ENCODE measurements at places on chromosomes 2 and 18.

GRCh38 chr2:164115806-164116205 lies 380.0 kb upstream of the FIGN start:
- no peak for DNase-seq

- no peak for DNase-seq
These were observed 445.7 kb upstream of the FANCL start for GRCh38 chr2:58686776-58687175.

- DNase-seq, result peak; percentile 69
These were observed 19.6 kb downstream of the TUBB6 start for GRCh38 chr18:12327510-12328178.

- no peak for DNase-seq
These were observed 192.2 kb upstream of the PXDN start for GRCh38 chr2:1936427-1936980.

- DNase-seq, result peak; percentile 63
These were observed 10.7 kb downstream of the RPL31 start for GRCh38 chr2:101012706-101013181.

DNA sequence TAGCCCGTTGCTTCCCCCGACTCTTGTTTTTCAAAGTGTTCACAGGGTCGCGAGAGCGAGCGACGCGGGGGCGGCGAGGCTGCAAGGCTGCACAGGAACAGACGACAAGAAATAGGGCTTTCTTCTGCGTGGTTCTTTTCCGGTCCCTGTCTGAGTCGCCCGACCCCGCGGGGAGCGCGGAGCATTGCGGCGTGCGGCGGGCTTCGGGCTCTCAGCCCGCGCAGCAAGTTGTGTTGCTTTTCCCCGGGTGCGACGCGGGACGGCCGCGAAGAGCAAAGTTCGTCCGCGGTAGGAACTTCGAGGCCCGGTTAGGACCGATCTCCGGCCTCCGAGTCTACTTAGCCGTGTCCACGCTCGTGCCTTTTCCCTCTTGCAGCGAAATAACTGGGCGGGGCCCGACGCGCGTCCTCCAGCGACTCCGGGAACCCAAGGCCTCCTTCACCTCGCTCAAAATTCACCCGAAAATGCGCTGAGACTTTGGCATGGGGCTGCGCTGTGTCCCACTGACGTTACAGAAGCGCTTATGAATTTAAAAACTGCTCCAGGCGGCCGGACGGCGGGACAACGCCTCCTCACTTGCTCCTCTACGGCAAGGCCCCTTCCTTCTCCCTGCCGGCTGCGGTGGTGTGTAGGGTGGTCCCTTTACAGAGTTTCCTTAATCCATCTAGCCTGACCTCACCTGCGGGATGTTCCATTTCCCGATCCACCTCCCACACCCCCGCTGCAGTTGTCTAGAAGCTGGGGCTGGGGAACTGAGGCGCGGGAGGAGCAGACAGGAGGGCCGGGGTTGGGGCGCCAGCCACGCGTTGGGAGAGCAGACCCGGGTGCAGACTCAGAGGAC lies 1.5 kb upstream of the BCL2L11 start:
- no peak for DNase-seq

- no peak for DNase-seq
These were observed 37.8 kb upstream of the TNP1 start for GRCh38 chr2:216897561-216898203.

Data from cerebellar cortex (tissue), 1 donor.